ENCODE measurements at places on chromosomes 7 and 10. TPM values are rescaled to one million over a fixed set of nuclear protein-coding genes. Genes with fewer than 3 reads are reported as not detected.

IRF5 gene
- 1.9 TPM for total RNA-seq

UPF2 gene
- total RNA-seq, result 19.8 TPM

SLC12A9 gene
- 10.2 TPM for total RNA-seq

STRA8 gene
- not detected for total RNA-seq

PTPRE gene
- total RNA-seq, result 16.0 TPM

SLC29A4 gene
- 3.9 TPM for total RNA-seq

All from Right ventricle myocardium superior (tissue), 1 donor.